ENCODE measurements at places on chromosomes 11 and 22.
A peak's percentile ranks its signal among the peaks of the same experiment; 100 is the strongest.

DNA sequence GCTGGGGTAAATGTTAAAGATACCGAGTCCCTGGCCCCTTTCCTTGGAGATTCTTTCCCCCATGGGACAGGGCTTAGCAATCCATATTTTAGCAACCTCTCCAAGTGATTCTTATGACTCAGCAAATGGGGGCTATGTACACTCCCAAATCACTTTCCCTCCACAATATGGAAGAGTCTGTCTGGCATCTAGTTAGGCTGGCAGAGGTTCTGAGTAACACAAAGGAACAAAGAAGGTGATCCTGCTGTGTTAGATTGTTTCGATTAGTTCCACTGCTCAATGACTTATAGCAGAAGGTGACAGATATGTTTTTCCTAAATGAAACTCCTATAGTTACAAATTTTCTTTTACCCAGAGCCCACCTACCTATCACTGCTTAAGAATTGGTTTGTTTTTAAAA lies 154.0 kb upstream of the SYT13 start:
- peak; percentile 94 for DNase-seq

DNA sequence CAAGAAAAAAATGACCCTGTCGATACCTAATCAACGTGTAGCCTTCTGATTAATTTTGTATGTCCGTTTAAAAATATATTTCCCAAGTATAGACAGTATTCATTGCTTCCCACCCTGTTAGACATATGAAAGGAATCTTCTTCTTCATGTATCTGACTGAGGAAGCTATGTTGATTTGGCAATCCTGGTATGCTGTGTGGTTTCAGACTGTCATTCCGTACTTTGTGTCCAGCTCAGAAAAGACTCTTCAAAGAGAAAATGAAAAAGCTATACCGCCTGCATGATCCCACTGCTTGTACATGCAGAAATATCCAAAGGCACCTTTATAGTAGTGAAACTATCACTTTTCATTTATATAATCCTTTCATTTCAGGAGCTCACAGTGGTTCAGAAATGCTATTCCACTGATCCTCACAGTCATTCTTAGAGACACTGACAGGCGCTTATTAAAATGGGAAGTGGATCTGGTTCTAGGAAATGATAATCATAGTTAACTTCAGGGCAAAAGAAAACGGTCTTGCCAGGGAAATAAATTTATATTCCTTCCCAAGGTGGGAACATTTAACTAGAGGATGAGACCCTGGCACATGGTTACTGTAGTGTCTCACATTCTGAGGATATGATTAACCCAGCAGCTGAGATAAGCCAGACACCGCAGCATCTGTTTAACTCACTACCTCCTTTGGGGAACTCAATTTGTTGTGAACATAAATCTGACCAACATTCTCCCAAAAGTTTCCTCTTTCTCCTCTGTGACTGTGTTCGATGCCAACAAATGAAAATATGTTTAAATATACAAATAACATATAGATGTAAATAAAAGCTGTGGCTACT lies 599.2 kb upstream of the LUZP2 start:
- no peak for DNase-seq

- peak; percentile 79 for DNase-seq
Observed at GRCh38 chr11:41379084-41379483, 80.4 kb downstream of the LRRC4C start.

DNA sequence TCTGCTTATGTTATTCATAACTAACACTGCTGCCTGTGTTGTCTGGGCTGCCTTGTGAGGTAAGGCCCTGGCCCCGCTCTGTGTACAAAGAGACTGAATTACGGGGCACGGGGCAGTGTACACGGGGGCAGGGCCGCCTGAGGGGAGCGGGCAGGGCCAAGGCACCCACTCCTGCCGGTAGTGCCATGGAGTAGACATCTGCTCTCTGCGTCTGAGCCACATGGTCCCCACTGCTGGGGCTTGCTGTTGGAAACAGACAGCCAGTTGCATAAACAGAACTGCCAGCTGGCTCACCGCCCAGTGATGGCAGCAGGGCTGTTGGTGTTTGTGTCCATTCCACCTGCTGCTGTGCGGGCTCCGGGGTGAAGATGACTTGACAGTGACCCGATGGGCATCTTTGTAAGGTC lies 19.8 kb downstream of the FAM118A start:
- DNase-seq, result peak; percentile 92

- no peak for DNase-seq
Observed at GRCh38 chr11:1237128-1237580, 14.3 kb downstream of the MUC5B start.

DNA sequence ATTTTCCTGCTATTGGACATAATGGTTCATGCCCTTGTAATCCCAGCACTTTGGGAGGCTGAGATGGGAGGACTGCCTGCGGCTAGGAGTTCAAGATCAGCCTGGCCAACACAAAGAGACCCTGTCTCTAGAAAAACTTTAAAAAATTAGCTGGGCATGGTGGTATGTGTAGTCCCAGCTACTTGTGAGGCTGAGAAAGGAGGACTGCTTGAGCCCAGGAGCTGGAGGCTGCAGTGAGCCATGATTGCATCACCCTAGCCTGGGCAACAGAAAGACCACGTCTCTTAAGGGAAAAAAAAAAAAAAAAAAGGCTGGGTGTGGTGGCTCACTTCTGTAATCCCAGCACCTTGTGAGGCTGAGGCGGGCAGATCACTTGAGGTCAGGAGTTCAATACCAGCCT lies 94.0 kb downstream of the APOL5 start:
- DNase-seq, result no peak

GRCh38 chr11:113142508-113142907 lies 171.9 kb upstream of the TTC12 start:
- peak; percentile 56 for DNase-seq

Measured in NCI-H69 (cell line).